ENCODE measurements at places on chromosomes 7 and 10.

GRCh38 chr7:83976302-83976701, 218.3 kb downstream of the SEMA3A start:
- no peak for DNase-seq

- DNase-seq, result no peak
Observed at GRCh38 chr7:92058040-92058439, 76.2 kb downstream of the CYP51A1 start.

GRCh38 chr7:45975367-45975766, 54.3 kb upstream of the IGFBP3 start:
- DNase-seq, result no peak

DNA sequence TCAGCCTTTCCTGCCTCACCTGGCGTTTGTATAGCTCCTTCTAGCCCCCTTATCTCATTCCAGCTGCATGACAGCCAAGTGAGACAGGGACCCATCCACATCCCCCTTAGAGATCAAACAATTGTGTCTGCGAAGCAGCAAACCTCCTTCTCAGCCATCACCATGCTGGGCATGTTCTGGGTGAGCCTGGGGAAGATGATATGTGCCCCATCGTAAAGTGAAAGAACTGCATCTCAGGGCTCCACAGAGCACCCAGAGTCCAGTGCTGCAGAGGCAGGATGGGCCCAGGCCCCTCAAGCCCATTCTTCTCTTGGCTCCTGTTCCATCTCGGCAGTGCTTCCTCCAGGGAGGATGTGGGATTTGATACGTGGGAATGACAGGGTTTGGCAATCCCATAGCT, 43.2 kb downstream of the FIGNL1 start:
- DNase-seq, result no peak

DNA sequence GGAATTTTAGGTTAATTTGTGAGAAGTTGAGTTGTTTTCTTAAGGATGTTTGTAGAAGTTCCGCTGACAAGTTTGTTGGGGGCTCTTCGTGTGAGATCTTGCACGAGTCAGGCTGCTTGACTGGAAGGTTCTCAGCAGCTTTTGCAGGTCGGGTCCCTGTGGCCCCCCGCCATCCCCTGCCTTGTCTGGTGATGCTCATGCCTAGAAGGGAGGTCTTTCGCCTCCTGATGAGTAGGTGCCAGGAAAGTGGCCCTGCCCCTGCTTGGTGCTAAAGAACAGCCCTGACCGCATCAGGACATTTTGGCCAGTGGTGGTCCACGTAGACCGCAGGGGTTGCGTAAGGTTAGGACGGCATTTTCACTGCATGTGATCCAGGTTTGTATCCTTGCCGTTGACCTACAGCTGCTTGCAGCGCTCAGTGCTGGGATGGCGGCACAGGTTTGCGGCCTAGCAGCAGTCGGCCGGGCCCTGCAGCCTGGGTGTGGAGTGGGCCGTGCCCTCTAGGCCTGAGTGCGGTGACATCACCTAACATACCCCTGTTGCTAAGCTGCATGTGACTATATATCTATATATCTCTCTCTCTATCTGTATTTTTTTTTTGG, 62.4 kb downstream of the DNAJB6 start:
- DNase-seq, result no peak

DNA sequence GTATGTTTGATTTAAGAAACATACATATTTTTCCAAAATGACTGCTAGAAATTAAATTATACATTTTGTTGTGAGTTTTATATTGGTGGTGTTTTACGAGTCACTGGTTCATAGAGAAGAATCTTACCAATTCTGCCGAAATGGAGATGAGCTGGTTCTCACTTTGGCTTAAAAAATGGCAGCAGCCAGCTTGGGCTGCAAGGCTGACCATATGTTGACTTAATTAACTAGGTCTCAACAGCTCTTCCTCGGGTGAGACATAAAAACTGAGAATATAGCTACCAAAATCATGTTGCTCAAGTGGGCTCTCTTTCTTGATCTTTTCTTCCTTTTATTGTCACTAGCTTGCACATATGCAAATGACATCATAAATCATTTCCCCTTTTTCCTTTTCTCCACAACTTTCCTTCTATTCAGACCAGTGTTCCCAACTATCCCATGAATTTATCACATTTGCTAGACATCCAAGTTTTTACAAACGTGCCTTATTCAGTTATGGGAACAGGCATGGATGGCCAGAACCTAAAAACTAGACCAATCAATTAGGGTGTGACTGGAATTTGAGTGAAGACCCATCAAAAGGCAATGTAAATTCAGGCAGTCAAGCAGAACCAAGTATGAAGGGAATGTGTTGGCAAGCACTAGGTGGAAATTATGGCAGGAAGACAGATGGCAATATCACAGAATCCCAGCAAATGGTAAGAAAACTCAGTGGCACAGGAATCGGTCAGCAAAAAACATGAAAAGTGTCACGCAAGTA, 6.4 kb upstream of the TSPAN12 start:
- no peak for DNase-seq

GRCh38 chr7:69837387-69838068, 239.3 kb downstream of the AUTS2 start:
- DNase-seq, result no peak

- DNase-seq, result no peak
Observed at GRCh38 chr7:155745737-155746136, 66.5 kb downstream of the SHH start.

- no peak for DNase-seq
Observed at GRCh38 chr10:21681156-21681555, 147.1 kb downstream of the MLLT10 start.

- no peak for DNase-seq
Observed at GRCh38 chr10:6603142-6604125, 23.4 kb upstream of the PRKCQ start.

GRCh38 chr10:14528450-14528849, 197.7 kb upstream of the FRMD4A start:
- DNase-seq, result no peak

GRCh38 chr7:114104035-114104434, 185.2 kb upstream of the PPP1R3A start:
- DNase-seq, result no peak

DNA sequence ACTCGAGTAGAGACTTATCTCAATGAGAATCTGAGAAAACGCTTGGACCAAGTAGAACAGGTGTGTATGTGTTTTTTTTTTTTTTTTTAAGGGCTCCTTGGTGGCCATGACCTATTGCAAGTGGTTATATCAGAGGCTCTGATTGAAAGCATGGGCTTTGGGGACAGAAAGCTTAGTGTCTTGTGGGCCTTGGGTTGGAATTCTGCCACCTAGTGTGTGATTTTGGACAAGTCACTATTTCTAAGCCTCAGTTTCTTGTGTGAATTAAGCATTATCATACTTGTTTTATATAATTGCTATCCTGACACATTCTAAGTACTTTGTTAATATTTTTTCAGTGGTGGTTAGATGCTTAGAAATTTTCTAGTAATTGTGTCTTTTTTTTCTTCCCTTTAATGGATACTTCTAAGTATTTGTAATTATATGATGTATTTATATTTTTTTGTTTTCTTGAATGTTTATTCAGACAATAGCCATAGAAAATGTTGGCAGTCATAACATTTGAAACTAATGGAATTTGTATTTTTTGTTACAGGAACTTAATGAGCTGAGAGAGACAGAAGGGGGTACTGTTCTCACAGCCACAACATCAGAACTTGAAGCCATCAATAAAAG, 33.1 kb downstream of the SMC3 start:
- DNase-seq, result no peak

DNA sequence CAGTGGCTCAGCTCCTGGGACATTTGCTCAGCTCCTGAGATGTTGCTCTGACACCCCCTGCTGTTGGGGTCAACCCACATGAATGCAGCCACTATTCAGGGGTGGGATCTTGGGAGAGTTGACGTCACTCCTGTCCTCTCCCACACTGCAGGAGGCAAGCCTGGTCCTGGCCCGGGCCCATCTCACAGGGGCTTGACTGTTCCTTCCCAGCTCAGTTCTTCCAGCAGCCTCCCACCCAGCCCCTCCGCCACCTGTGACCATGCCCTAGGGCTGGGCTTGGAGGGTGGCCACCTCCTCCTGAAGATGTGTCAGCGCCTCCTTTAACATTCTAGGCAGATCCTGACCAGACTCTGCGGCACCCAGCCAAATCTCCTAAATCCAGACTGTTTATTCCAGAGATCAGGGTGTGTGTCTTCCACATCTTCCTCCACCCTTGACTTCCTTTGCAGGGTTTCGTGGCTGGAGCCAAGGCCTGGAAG, 19.1 kb upstream of the OPALIN start:
- DNase-seq, result no peak

- no peak for DNase-seq
Observed at GRCh38 chr7:127927348-127927696, 103.9 kb downstream of the LRRC4 start.

DNA sequence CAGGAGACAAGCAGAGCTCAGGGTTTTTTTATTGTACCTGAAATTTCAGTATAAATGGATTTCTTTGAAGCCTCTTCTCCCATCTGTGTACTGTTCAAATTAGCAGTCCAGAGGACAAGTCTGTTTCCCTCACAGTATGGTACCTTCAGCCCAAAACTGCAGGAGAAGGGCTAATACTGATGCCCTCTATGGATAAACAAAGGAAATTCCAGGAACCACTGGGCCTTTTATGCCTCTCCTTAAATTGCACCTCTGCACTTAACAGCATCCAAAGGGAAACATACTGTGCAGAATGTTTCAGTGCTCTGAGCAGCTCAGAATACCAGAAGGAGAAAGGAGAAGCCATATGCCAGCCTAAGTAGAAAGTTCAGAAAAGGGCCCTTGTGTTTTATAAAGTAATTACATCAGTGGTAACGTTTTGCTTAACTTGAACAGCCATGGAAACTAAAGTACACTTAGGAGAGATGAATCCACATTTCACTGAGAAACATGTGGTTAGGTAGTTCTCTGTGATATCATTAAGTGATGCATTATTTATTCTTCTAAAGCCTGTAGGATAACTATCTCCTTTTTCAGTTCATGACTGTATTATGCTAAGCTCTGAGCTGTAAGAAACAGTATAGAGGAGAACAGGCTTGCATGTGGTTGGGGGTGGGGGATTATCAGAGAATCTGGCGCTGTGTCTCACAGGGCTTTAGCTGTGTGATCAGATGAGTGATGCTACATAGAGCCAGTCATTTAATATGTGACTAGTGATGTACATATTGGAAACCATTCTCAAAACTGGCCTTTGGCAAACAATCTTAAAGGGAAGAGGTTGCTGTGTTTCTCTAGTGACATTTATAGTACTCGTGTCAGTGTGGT, 111.3 kb downstream of the POU6F2 start:
- DNase-seq, result no peak

- no peak for DNase-seq
Observed at GRCh38 chr10:5945561-5946418, 31.6 kb downstream of the IL15RA start.

GRCh38 chr10:90787393-90788198, 70.2 kb downstream of the HTR7 start:
- no peak for DNase-seq

DNA sequence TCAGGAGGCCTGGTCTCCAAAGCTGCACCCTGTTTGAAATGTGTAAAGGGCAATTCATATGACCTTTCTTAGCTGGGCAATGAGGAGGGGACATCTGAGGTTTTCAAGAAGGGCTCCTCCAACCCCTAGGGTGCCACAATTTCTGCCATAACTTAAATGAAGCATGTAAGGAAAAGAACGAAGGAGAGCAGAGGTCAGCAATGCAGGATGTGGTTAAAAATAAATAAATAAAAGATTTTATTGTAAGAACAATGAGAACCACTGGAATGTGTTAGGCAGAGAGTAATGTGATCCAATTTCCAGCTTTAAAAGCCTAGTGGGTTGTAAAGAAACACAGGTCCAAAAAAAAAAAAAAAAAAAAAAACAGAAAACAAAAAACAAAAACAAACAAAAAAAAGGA, 673.1 kb downstream of the TNS3 start:
- DNase-seq, result no peak

GRCh38 chr10:101224910-101225823, 4.1 kb downstream of the LBX1 start:
- no peak for DNase-seq

GRCh38 chr10:112517451-112517862, 70.4 kb downstream of the VTI1A start:
- no peak for DNase-seq

- no peak for DNase-seq
Observed at GRCh38 chr10:74863551-74863950, 37.2 kb downstream of the KAT6B start.

DNA sequence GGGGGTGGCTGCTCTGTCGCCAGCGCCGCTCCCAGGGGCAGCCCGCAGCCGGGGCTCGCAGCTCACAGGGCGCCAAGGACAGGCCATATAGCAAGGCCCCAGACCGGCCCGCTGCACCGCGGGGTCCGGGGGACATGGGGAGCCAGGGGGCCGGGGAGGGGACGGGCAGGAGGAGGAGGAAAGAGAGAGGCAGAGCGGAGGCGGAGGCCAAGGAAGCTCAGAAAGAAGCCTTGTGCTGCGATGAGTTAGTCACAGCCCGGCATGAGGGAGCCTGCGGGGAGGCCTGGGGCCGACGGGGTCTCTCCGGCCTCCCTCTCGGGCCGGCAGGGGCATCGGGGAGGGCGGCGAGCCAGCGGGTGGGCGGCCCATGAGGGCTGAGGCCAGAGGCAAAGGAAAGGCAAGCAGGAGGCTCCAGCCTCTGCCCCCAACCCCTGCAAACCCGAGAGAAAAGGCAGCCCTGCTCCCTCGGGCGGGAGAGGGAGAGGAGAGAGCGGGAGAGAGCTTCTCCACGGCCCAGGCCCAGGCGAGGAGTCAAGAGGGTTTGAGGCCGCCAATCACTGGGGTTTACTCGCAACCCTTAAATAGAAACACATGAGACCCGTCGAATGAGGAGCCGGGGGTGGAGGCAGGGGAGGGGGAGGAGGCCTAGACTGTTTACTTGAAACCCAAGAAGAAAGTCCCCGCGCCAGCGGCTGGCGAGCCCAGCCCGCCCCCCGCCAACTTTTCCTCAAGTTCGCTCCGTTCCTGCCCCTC, 167.9 kb downstream of the NEURL1 start:
- no peak for DNase-seq

DNA sequence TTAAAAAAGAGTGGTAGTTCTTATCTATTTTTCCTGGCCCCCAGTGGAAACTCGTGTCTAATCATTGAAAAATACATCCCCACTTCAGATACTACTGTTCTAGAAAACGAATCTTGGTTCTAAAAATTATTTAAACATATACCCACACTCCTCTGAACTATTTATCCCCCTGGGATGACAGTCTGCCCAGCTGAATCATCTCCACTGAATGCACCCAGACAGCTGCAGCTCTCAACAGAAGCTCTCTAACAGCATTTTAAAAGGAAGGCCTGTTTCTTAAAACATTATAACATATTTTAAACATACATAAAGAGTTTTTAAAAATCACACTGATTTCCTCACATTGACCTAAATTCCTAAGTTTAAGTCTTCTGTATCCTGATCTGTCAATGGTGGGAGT, 544.6 kb upstream of the PHF14 start:
- no peak for DNase-seq

GRCh38 chr10:116466715-116467422, 39.2 kb downstream of the PNLIPRP3 start:
- no peak for DNase-seq

DNA sequence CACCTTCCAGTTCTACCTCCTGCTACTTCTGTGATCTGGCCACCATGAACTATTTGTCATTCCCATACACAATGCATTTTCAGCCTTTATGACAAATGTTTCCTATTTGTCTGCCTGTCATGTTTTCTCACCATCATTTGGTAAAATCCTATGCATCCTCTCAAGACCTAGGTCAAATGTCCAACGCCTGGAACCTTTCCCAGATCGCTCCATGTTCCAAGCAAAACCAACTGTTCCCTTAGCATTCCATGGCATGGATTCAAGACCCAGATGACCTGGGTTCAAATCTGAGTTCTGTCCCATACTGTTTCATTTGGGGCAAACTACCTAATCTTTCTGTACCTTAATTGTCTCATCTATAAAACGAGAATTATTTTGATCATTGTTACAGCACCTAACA, 98.9 kb downstream of the USP6NL start:
- no peak for DNase-seq

GRCh38 chr7:129067943-129068548, 13.1 kb upstream of the TNPO3 start:
- no peak for DNase-seq
